ENCODE measurements at places on chromosomes 16 and 17.

GRCh38 chr16:26901196-26901861 lies 165.4 kb upstream of the C16orf82 start:
- DNase-seq: no peak

DNA sequence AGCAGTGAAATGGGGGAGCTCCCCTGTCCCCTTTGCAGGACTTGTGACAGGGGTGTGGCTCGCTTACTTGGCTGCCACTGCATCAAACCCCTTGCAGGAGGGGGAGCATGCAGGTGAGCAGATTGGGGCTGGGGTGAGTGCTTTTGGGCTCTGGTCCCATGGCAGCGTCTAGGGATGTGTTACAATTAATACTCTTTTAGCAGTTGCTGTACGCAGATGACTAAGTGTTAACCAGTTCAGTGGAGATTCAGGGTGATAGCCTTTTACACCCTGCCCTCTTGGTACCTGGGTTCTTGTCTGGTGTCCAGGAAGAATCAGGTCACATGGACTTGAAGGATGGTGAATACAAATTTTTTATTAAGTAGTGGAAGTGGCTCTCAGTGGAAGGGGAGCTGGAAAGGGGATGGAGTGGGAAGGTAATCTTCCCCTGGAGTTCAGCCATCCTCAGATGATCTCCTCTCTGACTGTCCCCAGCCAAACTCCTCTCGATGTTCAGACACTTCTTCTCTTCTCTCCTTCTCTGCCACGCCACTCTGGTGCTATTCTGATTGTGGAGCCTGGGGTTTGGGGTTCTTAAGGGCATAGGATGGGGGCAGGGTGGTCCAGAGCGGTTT lies 100.1 kb downstream of the MARF1 start:
- DNase-seq: no peak

GRCh38 chr17:40432864-40433528 lies 10.3 kb upstream of the IGFBP4 start:
- DNase-seq: no peak

DNA sequence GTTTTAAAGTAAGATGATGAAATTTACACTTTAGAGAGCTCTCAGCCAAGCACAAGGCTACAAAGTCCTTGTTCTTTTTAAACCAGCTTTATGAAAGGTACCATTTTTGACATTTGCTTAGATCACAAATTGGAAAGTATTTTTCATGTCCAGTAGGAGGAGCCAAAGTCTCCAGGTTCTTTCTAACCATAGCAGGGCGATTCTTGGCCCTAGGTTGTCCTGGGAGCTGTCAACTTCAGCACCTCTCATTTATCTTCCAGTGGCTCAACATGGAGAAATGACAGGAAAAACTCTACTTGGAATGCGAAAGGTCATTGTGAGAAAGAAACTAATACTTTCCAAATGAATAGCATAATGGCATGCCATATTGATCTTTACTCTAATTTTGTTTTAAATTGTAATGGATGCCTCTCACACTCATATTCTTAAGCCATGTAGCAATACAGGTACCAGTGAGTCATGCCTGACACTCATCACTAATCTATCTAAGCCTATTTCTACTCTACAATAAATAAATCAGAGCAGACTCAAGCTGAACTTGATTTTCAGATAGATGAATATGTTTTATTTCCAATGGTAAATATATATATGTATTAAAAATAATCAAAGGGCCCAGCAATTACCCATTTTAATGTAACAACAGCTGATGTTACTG lies 919.1 kb upstream of the EEF2KMT start:
- no peak for DNase-seq

- DNase-seq: no peak
These were observed 193.5 kb upstream of the ANKFN1 start for GRCh38 chr17:55959756-55960155.

DNA sequence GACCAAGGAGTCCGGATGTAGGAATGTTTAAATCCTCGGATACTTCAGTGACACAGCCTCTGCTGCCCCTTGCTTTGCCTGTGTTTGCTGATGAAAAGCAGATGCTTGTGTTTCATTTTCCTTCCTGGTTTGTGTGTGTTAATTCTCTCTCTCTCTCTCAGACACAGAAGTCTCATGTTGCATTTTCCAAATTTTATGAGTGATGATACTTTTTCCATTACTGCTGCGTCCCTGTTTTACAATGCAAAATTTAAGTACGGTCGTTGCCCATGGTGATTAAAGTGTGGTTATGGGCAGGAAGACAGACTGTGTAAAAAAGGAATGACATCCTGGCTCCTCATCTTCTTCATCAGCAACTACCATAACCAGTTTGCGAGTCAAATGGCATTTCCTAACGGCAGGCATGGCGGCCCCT lies 5.7 kb downstream of the RMI2 start:
- no peak for DNase-seq

GRCh38 chr17:29760279-29761039 lies 137.7 kb upstream of the CORO6 start:
- DNase-seq: peak; percentile 74

GRCh38 chr17:48294020-48294805 lies 135.8 kb downstream of the SKAP1 start:
- DNase-seq: no peak

DNA sequence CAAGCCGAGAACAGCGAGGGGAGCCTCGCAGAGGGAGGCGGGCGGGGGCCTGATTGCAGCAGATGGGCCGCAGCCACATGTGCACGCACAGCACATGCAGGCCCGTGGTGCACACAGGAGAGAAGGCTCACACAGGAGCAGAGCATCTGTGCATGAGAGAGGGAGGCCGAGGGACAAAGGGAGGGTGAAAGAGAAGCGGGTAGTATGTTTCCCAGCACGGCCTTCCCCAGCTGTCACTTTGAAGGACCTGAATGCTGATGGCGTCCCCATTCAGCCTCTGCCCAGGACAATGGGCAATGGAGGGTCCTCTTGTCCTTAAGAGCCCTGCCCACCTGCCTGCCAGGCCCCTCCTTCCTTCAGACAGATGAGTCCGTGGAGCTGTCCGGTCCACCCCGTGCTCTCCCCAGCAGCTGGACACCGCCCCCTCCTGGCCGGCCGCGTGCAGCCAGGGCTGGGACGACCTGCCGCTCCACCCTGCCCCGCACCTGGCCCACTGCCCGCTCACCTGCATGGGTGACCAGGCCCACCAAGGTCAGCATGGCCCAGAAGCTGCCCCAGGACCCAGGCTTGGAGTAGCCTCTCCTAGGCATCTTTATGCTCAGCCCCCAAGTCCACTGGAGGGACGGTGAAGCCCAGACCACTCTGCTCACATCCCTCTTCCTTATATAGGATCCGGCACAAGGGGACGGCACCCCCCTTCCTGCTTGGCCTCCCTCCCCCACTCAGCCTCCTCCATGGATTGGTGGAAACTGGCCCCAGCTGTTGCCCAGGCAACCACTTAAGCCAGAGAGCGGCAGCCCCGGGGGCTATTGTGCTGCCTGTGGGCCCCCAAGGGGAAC lies at the start of gene BTBD17:
BTBD17 (minus strand) TSS at position 639 of the 839 bp plus-strand sequence; CDS start at position 590, 49 bp downstream.
- peak; percentile 54 for DNase-seq

DNA sequence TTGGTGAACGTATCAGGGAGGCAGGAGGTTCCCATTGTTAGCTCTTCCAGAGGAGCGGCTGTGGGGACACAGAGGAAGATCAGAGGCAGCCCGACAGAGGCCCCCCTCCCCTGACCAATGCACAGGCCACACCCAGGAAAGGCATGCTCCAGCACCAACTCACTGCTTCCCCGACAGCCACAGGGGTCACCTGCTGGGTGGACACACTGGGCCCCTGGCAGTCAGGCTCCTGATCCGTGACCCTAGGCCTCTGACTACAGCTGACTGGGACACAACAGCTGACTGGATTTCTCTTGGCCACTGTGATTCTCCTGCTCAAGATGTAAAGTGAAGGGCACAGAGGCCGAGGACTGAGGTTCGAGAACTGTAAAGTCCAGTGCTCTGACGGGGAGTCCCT lies 63.5 kb downstream of the IL21R start:
- no peak for DNase-seq

DNA sequence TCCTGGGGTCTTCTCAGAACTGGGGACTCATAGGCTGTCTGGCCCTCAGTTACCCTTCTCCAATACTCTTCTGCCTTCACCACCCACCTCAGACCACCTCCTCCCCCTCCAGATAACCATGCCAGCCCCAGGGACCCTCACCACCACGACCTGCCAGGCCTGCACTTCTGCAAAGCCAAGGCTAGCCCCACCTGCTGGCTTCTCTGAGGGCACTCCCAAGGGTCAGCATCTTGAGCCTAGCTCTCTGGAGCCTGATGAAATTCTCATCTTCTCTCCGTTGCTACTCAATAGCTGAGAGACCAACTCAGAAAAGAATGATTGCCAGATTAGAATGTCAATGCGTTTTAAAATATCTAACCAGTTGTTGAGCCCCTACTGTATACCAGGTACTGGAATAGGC lies 56.1 kb upstream of the LYRM9 start:
- no peak for DNase-seq
